Stimulated activated CD8-positive, alpha-beta memory T cell treated with anti-CD3 and anti-CD28 coated beads, Interleukin-7, amount 100 ng/mL, for 4 hours (primary cell): ENCODE measurements at places on chromosomes 3 and 15.

DNA sequence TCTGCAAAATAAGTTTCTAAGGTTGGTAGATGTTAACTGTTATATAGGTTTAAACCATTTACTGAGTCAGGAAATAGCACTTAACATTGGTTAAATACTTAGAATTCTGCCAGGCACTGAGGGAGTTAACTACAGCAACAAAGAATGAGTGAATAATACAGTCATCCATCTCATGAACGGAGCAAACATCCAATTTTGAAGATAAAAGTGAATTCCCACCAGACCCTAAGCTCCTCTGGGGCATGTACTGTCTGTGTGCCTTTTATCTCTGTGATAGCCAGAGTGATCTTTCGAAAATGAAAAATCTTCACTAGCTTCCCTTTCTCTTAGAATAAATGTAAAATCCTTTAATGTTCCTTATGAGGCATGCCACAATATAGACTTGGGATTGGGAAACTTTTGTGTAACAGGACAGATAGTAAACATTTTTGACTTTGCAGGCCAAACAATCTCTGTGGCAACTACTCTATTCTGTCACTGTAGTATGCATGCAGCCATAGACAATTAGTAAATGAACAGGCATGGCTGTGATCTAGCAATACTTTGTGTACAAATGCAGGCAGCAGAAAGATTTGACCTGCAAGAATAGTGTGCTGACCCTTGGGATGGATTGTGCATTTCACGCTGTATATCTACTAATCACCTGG, 294.5 kb upstream of the LMCD1 start:
- no peak for DNase-seq

DNA sequence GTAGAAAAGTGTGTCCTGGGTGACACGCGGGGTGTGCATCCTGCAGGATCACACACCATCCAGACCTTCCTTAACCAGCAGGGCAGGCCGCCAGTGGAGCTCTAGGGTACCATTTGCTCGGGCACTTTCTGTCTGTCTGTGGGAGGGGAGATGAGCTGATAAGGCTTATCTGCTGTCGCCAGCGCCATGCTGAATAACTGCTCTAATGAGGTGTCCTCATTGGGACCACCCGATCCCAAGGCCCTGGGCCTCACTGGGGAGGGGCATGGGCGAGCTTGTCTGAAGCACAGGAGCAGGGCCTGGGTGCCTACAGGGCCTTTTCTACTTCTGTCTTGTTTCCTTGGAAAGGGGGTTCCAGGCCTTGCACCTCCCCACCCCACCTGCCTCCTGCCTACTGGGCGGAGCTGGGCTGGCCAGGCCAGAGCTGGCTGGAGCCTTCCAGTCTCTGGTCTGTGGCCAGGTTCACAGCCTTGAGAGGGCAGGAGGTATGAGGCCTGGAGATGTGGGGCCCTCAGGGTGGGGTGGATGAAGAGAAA, 2.5 kb upstream of the GATA2 start:
- DNase-seq: no peak

- DNase-seq: no peak
Observed at GRCh38 chr3:49173792-49174170, 2.4 kb downstream of the KLHDC8B start.

DNA sequence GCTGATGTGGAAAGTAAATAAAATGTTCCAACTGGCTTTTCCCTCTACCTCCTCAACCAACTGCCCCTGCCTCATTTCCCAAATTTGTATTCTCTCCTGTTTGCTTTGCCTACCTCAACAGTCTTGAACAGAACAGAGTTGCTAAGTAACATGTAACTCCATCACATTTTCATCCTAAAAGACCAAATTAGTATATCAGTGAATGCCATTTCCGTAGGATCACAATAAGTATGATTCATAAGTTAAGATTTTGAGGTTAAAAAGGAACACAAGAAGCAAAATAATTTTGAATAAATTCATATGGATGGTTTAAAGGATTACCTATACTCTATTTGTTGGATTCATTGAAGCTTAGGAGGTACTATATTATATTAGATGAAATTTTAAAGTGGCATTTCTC, 154.9 kb downstream of the ECT2 start:
- no peak for DNase-seq

DNA sequence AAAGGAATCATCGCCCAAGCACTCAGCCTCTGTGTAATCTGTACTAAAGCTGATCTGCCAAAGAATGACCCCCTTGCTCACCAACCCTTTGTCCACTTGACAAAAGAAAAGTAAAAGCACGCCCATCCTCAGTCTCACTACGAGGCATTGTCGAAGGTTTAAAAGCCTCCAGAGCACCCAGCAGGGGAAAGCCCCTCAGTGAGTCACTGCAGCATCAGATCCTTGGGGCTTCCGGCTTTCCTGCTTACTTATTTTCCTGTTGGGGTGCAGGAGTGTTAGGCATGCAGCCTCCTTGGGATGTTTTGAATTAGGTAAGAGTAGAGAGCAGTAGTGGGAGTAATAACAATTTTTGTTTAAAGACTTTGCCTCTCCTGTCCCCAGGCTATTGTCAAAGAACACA, 216.1 kb downstream of the MTHFS start:
- no peak for DNase-seq

GRCh38 chr3:30549600-30549999, 56.8 kb upstream of the TGFBR2 start:
- no peak for DNase-seq

DNA sequence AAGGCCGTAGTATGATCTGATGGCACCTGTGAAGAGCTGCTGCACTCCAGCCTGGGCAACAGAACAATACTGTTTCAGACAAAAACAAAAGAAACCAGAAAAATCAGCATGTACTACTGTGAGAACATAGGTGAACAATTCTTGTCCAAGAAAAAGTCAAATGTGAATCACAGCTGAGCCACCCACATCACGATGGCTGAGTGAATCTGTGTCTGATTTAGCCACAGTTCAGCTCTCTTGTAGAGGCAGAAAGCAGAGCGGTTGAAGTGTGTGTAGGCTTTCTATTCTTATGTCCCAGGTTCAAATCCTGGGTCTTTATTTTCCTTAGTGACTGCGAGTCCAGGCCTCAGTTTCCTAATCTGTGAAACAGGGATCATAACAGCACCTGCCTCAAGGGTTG, 4.4 kb upstream of the FURIN start:
- no peak for DNase-seq

DNA sequence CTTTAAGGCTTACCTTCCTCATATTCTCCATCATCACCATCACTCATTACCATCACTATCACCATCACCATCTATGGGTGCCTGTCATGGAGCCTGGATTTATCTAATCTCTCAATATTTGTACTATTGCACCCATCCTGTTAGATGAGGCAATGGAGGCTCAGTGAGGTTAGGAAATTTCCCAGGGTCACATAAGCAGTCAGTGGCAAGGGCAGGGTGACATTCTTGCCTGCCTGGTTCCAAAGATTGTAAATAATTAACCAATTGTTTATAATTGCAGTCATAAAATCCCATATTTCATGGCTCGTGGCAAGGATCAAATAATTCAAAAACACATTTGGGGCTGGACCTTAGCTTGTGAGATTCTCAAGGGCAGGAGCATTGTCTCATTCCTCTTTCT, 55.2 kb downstream of the MGLL start:
- DNase-seq: no peak

DNA sequence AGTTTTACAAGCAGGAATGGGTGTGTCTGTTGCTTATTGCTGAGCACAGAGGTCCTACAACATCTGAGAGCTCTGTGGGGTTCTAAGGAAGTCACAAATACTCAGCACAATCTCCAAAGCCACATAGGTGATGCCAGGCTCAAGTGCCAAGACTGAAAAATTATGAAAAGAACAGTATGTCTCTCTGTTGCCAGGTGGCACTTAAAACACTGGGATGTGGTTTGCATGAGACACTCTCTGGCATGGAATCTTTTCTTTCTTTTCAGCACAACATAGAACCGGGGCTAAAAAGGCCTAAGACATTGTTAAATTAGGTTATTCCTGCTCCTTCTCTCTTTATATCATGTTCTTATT, 127.3 kb upstream of the PRICKLE2 start:
- no peak for DNase-seq

DNA sequence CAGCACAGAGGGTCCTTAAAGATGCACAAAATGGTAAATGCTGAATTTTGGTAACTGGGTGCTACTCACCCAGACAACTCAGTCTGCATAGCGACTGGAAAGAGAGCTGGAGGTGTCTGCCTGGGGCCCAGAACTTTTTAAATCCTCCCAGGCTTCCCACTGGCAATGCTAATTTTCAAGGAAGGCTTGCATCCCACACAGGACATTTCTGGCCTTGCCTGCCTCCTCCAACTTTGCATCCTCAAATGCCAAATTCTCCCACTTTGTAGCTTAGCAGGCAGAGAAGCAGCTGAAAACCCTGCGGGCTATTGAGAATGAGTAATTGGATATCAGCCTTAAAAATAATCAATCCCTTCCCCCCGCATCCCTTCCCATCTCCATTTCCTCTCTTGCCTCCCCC, 656.6 kb upstream of the ADAMTS9 start:
- no peak for DNase-seq

DNA sequence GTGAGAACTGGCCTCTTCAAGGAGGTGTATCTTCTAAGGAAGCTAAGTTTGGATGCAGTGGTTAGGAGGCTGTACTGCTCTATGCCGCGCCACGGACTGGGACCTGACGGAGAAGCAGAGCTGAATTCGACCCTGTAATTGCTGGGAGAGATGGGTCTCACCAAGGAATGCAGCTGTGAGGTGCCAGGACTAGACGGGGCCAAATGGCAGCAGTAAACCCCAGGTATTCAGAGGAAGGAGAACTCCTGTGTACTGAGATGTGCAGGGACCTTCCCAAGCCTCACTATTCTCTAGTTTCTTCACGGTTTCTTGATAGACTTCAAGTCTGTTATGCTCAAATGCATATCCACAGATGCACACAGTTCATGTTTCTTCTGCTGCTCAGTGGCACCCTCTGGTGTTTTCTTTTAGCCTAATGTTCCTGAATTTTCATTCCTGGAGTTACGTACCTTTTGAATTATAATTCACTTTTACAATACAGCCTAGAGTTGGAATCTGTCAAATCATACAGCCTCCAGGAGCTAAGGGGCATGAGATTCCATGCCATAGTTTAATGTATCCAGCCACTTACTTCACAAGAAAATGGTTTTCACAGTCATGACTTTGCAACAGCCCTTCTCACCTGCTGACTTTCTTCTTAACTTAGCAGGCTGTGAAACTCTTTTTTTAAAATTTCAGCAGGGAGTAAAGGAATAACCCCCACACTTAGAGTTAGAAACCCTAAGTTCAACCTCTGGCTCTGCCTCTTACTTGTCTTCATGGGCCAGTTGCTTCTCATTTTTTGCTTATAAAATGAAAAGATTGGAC, 61.8 kb downstream of the GLDN start:
- no peak for DNase-seq

DNA sequence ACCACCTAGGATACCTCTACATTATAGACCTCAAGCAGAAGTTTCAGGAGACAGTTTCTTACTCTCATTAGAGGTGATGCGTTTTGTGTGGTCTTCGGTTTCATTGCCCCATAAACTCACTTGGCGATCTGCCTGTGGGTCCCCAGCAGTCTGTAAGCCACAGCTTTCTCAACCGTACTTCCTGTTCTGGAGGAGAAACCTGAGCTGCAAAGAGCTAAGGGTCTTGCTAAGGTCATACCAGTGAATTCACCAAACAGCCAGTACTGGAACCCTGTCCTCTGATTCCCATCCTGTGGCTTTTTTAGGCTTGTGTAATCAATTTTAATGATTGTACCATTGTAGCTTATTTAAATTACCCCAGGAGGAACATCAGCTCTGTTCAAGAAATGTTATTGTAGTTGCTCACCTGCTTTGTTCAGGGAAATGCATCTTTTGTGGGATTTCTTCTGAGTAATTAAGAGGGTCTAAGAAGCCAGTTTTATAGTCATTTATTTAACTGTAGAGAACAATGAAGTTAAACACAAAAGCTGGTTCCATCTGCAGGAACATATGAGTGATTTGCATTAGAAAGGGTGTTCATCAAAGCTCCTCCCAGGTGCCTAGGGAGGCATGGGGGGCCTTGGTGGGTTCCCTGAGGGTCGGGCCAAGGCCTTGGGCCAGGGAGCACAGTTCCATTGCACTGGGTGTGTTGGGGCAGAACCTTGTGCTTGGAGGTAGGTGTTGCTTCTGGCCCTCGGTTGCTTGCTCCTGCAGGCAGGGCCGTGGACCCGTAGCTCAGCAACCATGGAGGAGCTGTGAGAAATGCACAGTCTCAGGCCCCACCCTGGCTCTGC, 69.6 kb downstream of the APBA2 start:
- no peak for DNase-seq

DNA sequence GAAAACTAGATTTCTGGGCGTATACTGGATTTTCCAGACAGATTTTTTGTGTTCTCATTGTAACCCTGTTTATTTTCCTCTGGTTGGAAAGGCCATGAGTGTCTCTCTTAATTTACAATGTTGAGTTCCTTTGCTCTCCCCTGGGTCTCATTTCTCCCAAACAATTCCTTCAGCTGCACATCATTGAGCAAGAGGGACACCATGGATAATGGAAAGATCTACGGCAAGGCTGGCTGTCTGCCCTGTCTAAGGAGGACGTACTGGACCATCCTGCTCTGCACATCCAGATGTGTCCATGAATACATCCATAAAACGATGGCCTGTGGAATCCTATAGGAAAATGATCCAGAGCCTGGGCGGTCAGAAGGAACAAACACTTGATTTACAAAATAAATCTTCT, 258.1 kb upstream of the MCTP2 start:
- DNase-seq: no peak

GRCh38 chr15:83292317-83292716, 7.9 kb upstream of the BNC1 start:
- DNase-seq: no peak

GRCh38 chr3:127399154-127399553, 111.3 kb upstream of the PRR20G start:
- DNase-seq: no peak

DNA sequence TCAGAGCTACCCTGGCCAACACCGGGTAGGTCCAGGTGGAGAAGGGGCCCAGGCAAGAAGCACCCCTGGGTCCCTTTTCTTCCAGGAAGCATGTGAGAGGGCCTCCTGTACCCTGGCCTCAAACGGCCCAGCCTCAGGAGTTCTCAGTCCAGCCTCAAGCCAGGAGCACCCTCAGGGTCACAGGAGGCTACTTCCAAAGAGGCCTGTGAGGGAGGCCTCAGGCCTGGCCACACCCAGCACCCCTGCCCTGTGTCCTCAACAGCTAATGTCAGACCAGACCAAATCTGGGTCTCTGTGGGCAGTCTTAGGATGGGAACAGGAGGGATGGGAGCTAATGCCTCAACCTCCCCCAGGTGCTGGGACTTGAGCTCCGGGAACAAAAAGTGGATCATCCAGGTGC, 23.5 kb downstream of the PTH1R start:
- no peak for DNase-seq

DNA sequence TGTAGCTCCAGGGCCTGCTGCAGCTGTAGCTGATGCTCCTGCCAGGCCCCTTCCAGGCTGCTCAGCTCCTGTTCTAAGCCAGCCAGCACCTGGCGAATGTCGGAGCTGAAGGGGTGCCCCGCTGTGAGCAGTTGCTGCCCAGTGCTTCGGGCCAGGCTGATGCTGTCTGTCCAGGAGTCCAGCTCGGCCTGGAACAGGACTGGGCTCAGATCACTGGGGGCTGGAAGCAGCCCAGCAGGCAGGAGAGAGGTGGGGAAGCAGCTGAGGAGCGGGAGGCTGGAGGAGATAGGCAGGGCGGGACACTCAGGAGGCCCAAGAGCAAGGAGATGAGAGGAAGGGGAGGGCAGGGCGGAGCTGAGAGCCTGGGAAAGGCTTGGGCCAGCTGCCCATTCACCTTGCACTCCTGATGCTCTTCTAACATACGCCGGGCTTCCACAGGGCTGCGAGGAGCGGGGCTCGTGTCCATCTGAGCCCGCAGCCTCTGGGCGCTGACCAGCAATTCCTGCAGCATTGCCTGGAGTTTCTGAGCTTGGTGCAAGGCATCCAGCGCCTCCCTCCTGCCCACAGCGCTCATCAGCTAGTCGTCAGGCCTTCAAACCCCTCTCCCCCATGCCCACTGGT, 23.2 kb downstream of the PLA2G4B start:
- no peak for DNase-seq
